ENCODE measurements at places on chromosomes 12 and 14. TPM values are rescaled to one million over a fixed set of nuclear protein-coding genes. Genes with fewer than 3 reads are reported as not detected.

GRCh38 chr12:62934239-62934798 lies 631 bp downstream of the PPM1H start:
- H3K27ac ChIP-seq = no peak overlapping the region
- no peaks in the 10 kb centered on the region for H3K27me3 ChIP-seq
- peak overlapping the region; percentile 97 for H3K4me3 ChIP-seq
- H3K4me1 ChIP-seq = peaks cover 6% of the 10 kb centered on the region
- DNase-seq = peak; percentile 67
- no peaks in the 10 kb centered on the region for H3K36me3 ChIP-seq

GRCh38 chr12:92199819-92200576 lies 54.4 kb upstream of the BTG1 start:
- DNase-seq = no peak
- no peak overlapping the region for H3K27ac ChIP-seq
- no peaks in the 10 kb centered on the region for H3K36me3 ChIP-seq
- no peaks in the 10 kb centered on the region for H3K4me1 ChIP-seq

DNA sequence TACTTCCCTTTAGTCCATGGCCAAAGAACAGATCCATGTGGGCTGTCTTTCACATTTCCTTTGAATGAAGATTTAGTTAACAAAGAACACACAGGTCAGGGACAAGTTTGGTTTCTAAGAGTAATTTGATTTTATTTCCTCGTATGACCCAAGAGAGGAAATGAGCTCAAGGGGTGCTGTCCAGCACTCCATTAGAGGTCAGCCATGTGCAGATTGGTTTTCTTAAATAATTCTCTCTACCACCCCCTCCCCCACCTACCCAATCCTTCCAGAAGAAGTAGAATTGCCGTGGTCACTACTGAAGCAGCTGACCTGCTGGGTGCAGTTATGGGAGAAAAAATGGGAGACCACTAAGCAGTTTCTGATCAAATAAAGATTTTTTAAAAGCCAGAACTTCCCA lies 13.9 kb upstream of the OAS1 start:
- no peak overlapping the region for H3K27ac ChIP-seq
- no peaks in the 10 kb centered on the region for H3K27me3 ChIP-seq
- no peaks in the 10 kb centered on the region for H3K4me1 ChIP-seq
- no peak overlapping the region for H3K4me3 ChIP-seq

Gene CCDC38
- not detected for total RNA-seq

Gene KRT71
- total RNA-seq = not detected

- H3K4me3 ChIP-seq = no peak overlapping the region
- DNase-seq = no peak
- no peaks in the 10 kb centered on the region for H3K27me3 ChIP-seq
- no peak overlapping the region for H3K27ac ChIP-seq
- no peaks in the 10 kb centered on the region for H3K36me3 ChIP-seq
- no peaks in the 10 kb centered on the region for H3K4me1 ChIP-seq
These were observed 158.8 kb upstream of the NPAS3 start for GRCh38 chr14:32779840-32780239.

DNA sequence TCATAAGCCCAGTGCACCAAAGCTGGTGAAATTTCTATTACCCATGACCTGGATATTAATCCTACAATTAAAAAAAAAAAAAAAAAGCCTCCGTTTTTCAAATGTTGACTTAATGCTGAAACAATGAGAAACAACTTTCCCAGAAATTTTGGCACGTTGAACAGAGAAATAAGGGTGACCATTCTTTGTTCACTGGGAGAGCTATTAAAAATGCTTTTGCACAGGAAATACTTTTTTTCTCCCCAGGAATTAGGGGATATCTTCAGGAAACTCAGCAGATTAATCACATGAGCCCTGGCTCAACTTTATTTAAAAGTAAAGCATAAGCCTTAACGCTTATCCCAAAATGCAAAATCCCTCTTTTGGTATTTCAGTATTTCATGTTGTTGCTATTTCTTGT lies 54.8 kb upstream of the FLRT2 start:
- H3K4me3 ChIP-seq = no peak overlapping the region
- H3K4me1 ChIP-seq = no peaks in the 10 kb centered on the region
- no peaks in the 10 kb centered on the region for H3K36me3 ChIP-seq
- DNase-seq = no peak
- no peak overlapping the region for H3K27ac ChIP-seq
- H3K27me3 ChIP-seq = no peaks in the 10 kb centered on the region

DNA sequence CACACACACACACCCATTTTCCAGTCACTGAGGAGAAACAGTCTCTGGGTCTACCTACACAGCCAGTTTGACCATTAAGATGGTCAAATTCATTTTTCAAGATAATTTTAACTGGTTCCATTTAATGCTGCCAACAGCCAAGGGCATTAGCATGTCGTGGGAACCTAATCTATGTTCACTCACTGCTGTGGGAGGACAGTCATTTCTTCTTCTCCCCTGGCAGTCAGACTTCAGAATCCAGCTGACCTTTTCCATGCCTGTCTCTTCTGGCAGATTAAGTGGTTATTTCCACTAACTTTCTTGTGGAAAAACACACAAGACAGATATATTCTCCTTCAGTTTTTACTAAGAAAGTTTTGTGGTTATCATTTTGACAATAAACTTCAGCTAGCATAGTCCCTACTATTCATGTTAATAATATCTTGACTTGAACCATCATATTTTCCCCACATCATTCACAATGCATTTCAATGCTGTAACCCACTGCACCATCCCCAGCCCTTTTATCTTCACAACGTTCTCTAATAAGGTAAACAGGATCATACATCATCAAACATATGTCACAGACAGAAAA lies 82.2 kb downstream of the DAD1 start:
- no peak for DNase-seq
- H3K4me1 ChIP-seq = no peaks in the 10 kb centered on the region
- no peaks in the 10 kb centered on the region for H3K27me3 ChIP-seq
- no peaks in the 10 kb centered on the region for H3K36me3 ChIP-seq
- no peak overlapping the region for H3K27ac ChIP-seq
- H3K4me3 ChIP-seq = no peak overlapping the region

Gene ZC3H10
- total RNA-seq = 8.9 TPM

Gene STK38L
- 44.9 TPM for total RNA-seq

Gene CCDC177
- total RNA-seq = 6.2 TPM

Gene LGR5
- total RNA-seq = 0.09 TPM

GRCh38 chr12:107778383-107779025 lies 4.0 kb downstream of the ASCL4 start:
- H3K4me3 ChIP-seq = no peak overlapping the region
- H3K4me1 ChIP-seq = no peaks in the 10 kb centered on the region
- no peak overlapping the region for H3K27ac ChIP-seq

GRCh38 chr12:95066091-95066855 lies 7.1 kb downstream of the NR2C1 start:
- DNase-seq = no peak
- no peaks in the 10 kb centered on the region for H3K27me3 ChIP-seq
- H3K27ac ChIP-seq = no peak overlapping the region
- no peaks in the 10 kb centered on the region for H3K4me1 ChIP-seq
- H3K4me3 ChIP-seq = no peak overlapping the region
- peaks cover 54% of the 10 kb centered on the region for H3K36me3 ChIP-seq

- no peaks in the 10 kb centered on the region for H3K36me3 ChIP-seq
- H3K4me1 ChIP-seq = no peaks in the 10 kb centered on the region
- H3K4me3 ChIP-seq = no peak overlapping the region
- no peaks in the 10 kb centered on the region for H3K27me3 ChIP-seq
- no peak overlapping the region for H3K27ac ChIP-seq
These were observed 9.5 kb downstream of the ATXN2 start for GRCh38 chr12:111589601-111590000.

Gene NRL
- 2.5 TPM for total RNA-seq

Measured in H9 (cell line).